ENCODE measurements at places on chromosomes 6 and 20. TPM values are rescaled to one million over a fixed set of nuclear protein-coding genes. Genes with fewer than 3 reads are reported as not detected.

- no peak for DNase-seq
Measured at GRCh38 chr6:2507521-2508037, 243.1 kb downstream of the MYLK4 start.

The RCAN2 gene
- not detected for total RNA-seq

DNA sequence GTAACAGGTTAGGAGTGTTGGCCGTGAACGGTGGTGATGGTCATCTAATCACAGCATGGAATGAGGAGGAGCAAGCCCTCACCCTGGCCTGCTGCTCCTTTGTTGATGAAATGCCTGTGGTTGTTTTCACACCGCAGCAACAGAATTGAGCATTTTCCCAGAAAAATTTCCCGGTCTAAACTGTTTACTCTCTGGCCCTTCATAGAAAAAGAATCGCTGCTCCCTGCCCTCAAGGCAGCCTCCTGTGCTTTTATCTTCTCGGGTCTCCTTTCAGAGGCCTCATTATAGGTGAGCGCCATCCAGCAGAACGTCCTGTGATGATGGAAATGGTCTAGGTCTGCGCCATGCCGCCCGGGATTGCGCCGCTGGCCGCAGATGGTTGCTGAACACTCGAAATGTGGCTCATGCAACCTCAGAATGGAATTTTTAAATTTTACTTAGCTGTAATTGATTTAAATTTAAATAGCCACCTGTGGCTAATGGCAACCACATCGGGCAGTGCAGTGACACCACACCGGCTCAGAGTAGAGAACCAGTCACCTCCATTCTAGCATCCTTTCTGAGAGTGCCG lies 30.2 kb downstream of the PHACTR3 start:
- no peak for DNase-seq

DNA sequence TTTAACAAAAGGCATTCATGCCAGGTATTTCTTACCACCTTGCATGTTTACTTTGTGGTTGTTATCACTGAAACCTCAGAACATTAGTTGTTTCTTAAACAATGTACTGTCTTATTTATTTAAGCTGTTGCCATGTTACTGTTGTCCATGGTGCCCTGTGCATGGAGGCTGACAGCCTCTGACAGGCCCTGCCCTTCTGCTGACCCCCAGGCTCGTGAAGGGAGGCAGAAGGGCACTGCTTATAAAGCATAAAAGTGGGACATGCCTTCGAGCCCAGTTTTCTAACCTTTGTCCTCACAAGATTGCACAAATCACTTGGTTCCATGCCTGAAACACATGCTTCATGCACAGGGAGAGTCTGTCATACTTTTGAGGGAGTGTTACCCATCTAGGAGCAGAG lies 46.7 kb upstream of the CLIC5 start:
- no peak for DNase-seq

Measured in NCI-H460 (cell line).